ENCODE measurements at places on chromosomes 1 and 21.

DNA sequence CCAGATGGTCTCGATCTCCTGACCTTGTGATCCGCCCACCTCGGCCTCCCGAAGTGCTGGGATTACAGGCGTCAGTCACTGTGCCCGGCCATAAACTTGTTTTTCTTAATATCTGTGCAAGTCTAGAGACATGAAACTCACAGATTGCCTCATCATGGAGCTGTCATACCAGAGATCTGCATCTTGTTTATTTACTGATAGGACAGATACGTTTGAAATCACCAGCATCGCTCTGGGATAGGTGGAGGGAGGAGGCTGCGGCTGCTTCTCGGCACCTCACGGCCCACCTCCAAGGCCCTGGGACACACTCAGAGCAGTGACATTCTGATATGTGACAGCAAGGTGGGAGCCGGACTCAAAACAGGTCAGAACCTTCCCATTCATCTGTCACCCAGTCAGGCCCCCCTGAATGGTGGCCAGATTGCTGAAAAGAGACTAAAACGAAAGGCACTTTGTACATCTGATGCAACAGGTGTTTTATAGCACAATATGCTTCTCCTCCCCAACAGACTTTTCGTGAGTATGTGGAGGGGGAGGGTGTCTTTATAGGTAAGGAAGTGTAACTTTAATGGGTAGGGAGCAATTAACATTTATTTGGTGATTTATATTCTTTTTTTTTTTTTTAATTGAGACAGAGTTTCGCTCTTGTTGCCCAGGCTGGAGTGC, 18.1 kb upstream of the LSM10 start:
- no peak for DNase-seq

GRCh38 chr1:209389258-209389657, 194.3 kb upstream of the CAMK1G start:
- no peak for DNase-seq

DNA sequence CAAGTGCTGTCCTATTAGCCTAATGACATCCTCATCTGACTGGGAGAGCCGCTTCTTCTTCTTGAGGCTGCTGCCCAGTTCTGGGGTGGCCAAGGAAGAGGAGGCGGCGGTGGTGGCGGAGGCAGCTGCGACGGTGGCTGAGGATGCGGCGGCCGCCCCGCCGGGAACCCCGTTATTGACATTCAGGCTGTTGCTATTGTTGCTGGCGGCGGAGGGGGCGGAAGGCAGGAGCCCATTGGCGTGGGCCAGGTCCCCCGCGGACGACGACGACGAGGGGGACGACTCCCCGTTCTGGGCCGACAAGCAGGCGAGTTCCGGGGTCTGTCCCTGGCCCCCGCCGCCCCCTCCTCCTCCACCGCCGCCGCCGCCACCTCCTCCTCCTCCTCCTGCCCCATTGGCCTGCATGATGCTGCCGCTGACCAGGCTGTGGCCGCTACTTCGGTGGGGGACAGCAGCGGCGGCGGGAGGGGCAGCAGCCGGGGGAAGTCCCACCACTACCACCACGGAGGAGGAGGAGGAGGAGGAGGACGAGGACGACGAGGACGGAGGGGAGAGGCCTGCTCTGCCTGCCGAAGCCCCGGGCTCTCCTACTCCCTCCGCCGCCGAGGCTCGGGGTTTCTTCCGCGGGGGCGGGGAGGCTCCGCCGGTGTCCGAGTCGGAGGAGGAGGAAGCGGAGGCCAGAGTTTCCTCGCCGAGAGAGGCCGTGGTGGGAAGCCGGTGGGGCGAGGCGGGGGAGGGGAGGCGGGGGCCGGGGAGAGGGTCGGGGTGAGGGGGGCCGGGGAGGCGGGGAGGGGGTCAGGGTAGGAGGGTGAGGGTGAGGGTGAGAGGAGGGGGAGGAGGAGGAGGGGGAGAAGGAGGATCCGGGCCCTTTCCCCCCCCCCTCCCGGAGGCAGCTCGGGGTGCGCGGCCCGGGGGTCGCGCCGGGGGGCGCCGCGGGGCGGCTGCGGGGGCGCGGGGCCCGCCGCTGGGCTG, 610 bp downstream of the WDR26 start:
- peak; percentile 58 for DNase-seq

- no peak for DNase-seq
Measured at GRCh38 chr1:162712317-162713029, 78.0 kb upstream of the HSD17B7 start.
